CD4-positive, CD25-positive, alpha-beta regulatory T cell (primary cell): ENCODE measurements at places on chromosomes 12 and 14. TPM values are rescaled to one million over a fixed set of nuclear protein-coding genes. Genes with fewer than 3 reads are reported as not detected.

DNA sequence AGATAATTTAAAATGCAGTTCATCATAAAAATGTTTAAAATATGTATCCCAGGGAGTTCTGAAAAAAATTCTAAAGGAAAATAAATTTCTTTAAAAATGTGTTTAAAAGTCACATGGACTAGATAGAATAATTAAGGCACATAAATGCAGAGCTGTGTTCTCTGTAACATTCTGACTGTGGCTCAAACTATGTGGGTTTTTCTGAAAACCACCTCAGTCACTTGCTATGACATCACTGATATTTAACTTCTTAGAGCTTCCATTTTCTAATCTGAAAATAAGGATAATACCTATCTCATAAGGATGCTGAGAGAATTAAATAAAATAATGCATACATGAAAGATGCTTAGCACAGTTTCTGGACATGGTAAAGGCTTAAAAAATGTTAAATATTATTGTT lies 107.3 kb downstream of the SLC41A2 start:
- DNase-seq = no peak

The CFAP251 gene
- total RNA-seq = 0.96 TPM

DNA sequence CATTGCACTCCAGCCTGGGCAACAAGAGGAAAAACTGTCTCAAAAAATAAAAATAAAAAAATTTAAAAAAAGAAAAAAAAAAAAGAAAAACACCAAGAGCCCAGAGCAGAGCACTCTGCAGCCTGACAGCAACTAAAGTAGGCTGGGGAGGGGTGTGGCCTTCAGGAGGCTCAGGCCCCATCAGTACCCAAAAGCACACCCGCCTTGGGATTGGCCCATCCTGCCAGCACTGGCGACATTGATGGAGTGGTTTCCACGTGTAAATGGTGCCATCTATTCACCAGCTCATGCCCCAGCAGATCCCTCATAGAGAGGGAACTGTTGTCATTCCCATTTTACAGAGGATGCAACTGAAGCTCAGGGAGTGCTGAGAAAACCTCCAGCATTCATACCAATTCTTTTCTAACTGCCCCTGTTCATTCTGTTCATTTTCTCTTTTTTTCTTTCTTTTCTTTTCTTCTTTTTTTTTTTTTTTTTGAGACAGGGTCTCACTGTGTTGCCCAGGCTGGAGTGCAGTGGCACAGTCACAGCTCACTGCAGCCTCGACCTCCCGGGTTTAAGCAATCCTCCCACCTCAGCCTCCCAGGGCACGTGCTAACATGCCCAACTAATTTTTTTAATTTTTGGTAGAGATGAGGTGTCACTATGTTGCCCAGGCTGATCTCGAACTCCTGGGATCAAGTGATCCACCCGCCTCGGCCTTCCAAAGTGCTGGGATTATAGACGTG lies 89.3 kb downstream of the IRF2BPL start:
- no peak for DNase-seq

DNA sequence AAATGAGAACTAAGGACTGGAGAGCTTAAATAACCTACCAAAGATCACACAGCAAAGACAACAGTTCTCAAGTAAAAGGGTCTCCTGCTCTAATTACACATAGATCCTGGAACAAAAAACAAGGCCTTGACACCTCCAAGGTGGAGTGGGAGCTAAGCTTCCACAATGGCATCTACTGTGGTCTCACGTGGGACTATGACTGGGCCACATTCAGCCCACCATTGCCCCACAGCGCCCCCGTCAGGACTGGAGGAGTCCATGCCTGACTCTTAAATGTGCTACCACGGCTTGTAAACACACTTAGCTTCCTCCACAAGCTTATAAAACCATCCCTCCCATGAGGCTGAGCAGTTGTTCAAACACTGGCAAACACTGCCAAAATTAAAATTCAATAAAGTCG lies 88.5 kb downstream of the GCH1 start:
- no peak for DNase-seq

The DNAAF2 gene
- 9.5 TPM for total RNA-seq

DNA sequence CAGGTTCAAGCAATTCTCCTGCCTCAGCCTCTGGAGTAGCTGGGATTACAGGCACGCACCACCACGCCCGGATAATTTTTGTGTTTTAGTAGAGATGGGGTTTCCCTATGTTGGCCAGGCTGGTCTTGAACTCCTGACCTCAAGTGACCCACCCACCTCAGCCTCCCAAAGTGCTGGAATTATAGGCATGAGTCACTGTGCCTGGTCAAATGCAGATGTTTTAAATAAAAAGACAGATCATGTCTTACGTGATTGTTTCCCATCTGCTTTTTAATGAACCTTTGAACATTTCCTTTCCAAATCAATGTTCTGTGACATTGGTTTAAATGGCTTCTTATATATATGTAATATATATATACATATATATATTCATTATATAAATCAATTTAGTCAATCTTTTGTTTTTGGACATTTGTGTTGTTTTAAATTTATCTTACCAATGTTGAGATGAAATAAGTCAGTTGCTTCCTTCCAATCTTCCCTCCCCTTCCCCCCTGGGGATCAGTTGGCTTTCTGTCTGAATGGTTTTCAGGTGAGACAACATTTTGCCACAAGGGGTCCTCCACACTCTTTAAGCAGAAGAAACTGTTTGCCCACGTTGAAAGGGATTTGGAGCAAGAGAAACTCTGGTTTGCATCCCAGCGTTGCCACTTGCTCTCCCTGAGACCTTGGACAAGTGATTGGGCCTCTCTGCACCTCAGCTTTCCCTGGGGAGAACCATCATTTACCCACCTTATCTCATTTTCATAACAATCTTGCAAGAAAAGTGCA lies 47.6 kb upstream of the RBM19 start:
- peak; percentile 2 for DNase-seq

DNA sequence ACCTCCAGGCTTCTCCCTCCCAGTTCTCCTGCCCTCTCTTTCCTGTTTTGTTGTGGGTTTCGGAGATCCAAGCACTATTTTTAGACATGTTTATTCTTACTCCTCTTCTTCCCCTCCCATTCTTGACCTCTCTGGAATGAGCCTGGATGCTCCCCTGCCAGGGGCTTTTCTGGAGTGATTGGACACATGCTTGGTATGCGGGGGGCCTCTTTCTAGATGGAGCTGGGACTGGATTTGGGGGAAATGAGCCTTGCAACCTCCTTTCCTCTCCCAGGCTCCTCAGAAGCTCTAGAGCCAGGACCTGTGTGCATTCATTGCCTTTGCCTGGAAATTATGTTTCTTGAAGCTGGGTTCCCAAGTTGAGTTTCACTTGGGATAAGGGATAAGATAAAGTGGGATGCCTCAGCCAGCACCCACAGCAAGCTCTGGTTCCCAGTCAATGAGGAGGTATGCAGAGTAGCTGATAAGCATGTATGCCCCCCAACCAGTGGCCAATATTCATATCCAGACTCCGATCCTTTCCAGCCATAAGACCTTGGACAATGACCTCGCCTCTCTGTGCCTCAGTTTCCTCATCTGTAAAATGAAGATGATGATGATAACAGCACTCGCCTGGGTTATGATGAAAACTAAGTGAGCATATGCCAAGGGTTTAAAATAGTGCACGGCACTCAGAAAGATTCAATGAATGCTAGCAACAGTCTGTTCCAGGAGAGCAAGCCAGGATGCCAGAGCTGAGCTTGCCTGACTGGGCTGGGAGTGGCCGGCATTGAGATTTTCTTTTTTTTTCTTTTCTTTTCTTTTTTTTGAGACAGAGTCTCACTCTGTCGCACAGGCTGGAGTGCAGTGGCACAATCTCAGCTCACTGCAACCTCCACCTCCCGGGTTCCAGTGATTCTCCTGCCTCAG lies 97.8 kb downstream of the SCARB1 start:
- no peak for DNase-seq

The EGLN3 gene
- total RNA-seq = 1.4 TPM

The BCL2L14 gene
- 6.8 TPM for total RNA-seq

The IL23A gene
- 27.1 TPM for total RNA-seq

DNA sequence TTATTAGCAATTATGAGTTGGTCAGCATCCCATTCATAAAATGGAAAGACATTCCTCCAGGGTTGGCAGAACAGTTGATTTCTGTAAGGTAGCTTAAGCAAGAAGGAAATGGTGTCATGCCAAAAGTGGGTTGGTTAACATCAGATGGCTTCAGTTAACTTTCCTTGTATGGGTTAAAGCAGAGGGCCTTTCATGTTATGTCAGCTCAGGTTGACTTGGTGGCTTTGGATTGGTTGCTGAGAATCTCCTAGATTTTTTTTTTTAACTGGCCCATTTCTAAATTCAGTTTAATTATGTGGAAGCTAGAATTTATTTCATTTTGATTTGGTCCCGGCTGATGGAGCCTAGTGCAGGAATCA lies 87.8 kb downstream of the BBS10 start:
- no peak for DNase-seq

DNA sequence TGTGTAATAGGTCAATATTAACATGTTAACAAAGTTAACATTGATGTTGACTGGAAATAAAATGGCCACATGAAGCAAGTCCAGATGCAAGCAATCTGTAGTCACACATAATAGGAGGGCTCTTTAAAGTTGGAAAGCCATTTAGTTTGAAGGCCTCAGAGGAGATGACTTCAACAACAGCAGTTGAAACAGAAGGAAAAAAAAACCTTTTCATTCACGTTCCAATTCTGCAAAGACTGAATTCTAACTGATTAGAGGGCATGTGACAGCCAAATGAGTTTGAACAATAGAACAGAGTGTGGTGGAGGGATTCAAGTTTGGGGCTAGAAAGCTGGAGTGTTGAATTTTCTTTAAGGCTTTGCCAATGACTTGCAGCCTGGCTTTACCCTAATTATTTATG lies 41.5 kb upstream of the DAAM1 start:
- DNase-seq = no peak

DNA sequence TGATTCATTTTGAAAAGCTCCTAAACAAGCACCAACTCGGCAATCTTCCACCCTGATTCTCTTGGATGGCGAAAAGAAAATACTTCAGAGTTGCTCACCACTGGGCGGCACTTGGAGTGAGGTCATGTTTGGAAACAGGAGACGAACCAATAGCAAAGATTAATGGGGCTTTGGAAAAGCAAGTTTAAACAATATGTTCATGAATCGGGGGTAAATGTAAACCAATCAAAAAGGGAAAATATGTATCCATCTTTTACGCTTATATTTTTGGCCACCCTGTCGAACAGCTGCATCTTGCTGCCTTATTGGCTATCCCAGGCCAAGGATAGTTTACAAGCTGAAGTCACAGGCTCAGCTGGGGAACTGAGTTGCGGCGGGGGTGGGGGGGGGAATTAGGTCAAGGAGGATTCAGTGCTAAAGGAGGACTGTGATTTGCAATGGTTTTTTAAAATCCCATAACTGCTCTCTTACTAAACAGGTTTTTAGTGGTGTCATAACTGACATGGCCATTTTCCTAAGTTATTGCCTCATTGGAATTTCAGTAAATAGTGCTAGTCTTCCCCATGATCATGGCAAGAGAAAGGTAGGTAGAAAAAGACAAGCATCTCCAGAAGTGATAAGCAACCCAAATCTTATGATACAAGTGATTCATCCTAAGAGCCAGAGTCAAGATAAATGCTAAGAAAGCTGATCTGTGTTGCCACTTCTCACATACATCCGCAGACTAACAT lies 210.6 kb downstream of the PHLDA1 start:
- DNase-seq = no peak

The ANKS1B gene
- 9.5 TPM for total RNA-seq

- DNase-seq = no peak
Measured at GRCh38 chr12:59651229-59651920, 55.5 kb downstream of the SLC16A7 start.

The GUCY2C gene
- total RNA-seq = not detected

GRCh38 chr14:71947947-71948500 lies 15.8 kb downstream of the RGS6 start:
- no peak for DNase-seq

The NKX2-1 gene
- total RNA-seq = not detected

GRCh38 chr12:56469007-56469930 lies 891 bp downstream of the SPRYD4 start:
- no peak for DNase-seq

GRCh38 chr12:81811061-81811777 lies 52.1 kb upstream of the PPFIA2 start:
- no peak for DNase-seq

GRCh38 chr14:80906946-80907345 lies 34.6 kb downstream of the CEP128 start:
- DNase-seq = no peak

The CACNA2D4 gene
- total RNA-seq = 7.1 TPM

GRCh38 chr14:72256055-72256454 lies 323.8 kb downstream of the RGS6 start:
- no peak for DNase-seq

The MEG3 gene
- 0.10 TPM for total RNA-seq

DNA sequence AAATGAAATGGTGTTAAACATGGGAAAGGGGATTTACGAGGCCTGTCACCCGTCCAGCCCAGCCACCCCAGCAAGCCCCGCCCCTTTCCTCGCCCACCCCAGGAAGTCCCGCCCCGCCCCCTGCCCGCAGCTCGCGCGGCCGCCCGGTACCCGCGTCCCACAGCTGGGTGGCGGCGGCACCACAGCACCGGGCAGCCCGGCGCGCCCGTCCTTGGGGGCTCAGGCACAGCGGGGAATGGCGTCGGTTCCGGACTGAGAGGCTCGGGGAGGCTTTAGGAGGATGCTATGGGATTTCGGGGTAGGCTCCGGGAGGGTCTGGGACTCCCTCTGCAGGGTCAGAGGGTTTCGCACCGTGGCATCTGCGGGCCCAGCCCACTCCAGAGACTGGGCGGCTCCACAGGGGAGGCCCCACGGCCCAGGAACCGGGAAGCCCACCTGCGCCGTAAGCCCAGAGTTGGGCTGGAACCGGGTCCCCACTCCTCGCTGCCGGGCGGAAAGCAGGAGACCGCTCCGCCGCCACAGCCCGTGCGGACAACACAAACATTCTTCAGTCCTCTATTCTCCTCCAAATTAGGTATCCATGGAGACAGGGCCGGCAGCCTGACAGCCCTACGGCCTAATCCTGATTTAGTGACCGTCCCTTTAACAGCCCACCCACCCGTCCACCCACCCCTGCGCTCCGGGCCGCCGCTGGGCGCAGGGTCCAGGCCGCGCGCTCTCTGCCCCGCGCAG lies 1.4 kb downstream of the FIGNL2 start:
- DNase-seq = no peak

The RERGL gene
- total RNA-seq = not detected

GRCh38 chr12:128611736-128612135 lies 212.0 kb downstream of the SLC15A4 start:
- DNase-seq = no peak

The ADCY4 gene
- 10.7 TPM for total RNA-seq

The MAX gene
- 219 TPM for total RNA-seq

GRCh38 chr14:105840266-105841021 lies 314.1 kb downstream of the TMEM121 start:
- DNase-seq = no peak

DNA sequence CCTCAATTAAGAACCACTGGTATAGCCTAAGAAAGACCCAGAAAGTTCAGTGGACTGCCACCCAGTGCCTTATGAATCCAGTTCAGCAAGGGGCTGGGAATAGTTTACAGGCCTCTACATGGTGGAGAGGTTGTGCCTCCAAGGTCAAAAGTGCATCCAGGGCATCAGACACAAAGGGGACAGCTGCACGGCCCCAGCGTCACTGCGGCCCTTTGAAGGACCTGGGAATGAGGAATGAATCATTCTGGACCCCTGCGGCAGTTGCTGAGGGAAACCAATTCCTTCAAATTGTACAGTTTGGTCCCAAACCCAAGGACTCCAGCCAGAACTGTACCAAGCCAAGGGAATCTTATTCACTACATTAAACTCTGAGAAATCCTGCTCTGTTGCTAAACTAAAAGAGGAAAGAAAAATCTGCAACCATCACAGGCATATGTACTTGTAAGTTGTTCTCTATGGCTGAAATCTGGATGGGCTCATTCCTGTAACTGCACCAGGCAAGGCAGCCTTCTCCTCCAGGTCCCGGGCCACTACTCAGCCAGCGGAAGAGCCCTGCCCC lies 10.9 kb upstream of the NGB start:
- no peak for DNase-seq

The B4GALNT1 gene
- total RNA-seq = not detected

- DNase-seq = no peak
Measured at GRCh38 chr12:76863837-76864236, 15.0 kb downstream of the CSRP2 start.
